ENCODE measurements at places on chromosomes 13 and 19.
A peak's percentile ranks its signal among the peaks of the same experiment; 100 is the strongest.

- DNase-seq = no peak
Observed at GRCh38 chr19:16075430-16076153, 703 bp upstream of the TPM4 start.

DNA sequence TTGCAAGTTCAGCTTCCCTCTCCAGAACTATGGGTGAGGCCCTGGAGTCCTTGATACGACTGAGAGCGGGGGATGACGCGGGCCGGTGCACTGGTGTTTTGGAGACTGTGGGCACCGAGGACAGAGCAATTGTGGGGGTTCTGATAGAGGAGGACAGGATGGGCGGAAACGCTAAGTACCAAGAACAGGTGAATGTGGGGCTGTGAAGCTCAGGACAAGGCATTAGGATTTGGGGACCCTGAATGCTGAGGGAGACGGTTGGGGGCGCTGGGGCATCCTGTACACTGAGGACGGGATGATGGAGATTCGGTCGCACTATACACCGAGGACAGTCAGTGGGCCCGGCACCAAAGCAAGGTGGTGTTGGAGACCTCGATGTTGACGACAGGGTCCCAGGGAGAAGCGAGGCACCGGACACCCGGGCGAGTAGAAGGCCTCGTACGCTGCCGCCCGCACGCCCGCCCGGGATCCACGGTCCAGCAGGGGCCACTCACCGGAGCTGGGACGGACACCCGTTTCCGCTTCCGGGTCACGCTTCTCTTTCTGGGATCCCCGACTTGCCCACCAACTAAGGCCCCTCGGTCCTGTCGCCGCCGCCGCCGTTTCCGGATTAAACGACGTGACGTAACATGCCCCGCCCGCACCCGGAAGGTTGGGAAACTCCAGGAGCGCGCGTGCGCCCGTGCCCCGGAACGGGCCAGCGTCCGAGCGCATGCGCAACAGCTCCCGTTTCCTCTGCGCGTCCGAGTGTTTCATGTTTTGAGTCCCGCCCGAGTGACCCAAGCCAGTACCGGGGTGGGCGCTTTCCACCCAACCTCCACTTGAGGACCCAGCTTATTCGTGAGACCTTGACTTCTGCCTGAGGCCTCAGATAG, at the start of gene CHMP2A:
Gene CHMP2A (minus strand): TSS at position 612 of the 875 bp plus-strand sequence. CDS start 893 bp downstream, outside the sequence.
- DNase-seq = peak; percentile 98

DNA sequence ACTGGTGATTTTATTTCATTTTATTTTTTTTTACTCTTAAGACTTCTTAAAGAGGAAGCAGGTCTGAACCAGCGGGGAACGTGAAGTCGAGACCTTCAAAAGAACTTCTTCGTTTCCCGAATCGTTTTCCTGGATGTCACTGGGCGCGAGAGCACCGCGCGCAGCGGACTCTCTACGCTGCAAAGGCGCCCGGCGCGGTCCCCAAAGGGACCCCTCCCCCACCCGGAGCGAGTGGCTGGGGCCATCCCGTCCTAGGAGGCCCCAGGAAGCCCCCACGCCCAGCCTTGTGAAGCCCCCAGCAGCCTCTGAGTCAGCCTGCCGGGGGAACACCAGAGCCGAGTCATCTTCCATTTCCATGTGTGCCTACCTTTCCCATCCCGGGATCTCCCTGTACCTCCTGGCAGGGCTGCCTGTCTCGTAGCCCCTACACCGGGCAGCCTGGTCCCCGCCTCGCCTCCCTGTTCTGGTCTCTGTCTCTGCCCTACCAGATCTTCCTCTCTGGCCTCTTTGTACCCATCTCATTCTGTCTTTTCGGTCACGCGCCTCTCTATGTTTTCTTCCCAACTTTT, 608 bp downstream of the CD70 start:
- DNase-seq = no peak

DNA sequence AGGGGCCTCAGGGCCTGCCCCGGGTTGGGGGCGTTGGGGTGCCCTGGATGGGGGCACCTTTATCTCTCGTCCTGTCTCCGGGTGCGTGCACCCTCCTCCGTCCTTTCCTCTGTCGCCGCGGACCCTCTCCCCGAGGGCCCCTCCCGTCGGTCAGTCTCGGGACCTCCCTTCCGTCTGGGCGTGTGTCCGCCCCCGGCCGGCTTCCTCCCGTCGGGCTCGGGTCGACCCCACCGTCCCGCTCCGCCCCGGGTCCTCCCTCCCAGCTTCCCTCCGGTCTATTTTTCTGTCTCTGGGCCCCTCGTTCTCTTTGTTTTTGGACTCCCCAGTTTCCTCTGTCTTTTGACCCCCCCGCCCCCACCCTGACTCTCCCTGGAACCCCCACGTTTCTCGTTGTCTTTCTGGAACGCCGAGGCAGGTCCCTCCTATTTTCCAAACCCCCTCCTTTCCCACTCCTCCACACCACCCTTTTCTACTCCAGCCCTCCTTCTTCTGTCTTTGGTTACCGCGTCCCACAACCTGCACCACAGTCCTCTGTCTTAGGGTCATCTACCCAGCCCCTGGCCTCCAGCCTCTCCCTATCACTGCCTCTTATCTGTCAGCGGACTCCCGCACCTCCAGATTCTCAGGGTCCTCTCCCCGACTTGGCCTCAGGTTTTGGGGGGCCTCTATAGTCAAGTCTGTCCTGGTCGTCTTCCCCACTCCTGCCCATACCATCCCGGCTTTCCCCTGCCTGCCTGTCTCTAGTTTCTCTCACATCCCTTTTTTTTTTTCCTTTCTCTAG, 757 bp downstream of the EGLN2 start:
- DNase-seq = peak; percentile 51

- DNase-seq = no peak
Observed at GRCh38 chr13:72823724-72824123, 41.8 kb downstream of the PIBF1 start.

- no peak for DNase-seq
Observed at GRCh38 chr19:13856497-13856896, 20.4 kb upstream of the NANOS3 start.

- no peak for DNase-seq
Observed at GRCh38 chr19:5935473-5936291, 21.6 kb downstream of the CAPS start.

DNA sequence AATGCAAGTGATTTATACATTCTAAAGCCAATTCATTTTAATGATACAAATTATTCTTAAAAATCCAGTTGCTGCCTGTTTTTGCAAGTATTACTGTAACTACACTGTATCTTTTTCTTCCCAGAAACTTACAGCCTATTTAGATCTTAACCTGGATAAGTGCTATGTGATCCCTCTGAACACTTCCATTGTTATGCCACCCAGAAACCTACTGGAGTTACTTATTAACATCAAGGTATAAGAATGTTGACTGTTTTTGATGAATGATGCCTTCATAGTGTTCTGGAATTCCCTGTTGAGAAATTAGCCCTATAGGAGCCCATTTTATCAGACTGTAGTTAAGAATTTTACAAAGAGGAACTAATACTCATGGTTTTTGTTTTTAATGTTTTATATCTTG, 25.0 kb downstream of the ITM2B start:
- no peak for DNase-seq

GRCh38 chr13:111611651-111612050, 291.2 kb downstream of the TEX29 start:
- no peak for DNase-seq

- peak; percentile 15 for DNase-seq
Observed at GRCh38 chr19:45553464-45553863, 31.1 kb downstream of the OPA3 start.

DNA sequence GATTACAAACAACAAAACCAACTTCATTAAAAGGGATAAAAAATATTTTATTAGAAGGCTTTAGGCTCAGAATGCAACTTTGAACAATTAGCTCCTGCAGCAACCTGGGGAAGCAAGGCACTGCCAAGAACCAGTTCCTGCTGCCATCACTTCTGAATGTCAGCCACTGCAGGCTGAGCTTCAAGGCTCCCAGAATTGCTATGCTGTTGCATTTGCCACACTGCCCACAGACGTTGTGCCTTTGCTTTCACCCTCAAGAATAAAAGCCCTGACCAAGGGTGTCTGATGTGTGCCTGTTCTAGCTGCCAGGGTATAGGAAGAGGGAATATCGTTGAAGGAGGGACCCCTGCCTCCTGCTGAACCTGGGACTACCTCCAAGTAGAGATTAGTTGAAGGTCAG, 238.4 kb downstream of the ITGBL1 start:
- DNase-seq = no peak

DNA sequence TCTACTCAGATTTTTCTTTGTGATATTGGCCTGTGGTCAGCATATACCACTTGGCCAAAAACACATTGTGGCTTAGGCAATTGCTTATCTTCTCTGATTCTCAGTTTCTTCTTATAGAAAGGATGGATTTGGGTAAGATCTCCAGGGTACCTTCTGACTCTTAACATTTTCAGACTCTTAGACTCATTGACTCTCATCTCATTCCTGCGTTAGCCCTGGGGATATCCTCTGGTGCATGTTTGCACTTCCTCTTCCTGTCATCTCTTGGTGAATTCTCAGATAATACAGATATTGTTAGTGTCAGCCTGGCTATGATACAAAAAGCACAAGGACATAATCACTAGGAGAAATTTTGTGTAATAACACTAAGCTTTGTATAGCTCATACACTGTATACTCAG, 492.5 kb upstream of the GPC6 start:
- DNase-seq = no peak

DNA sequence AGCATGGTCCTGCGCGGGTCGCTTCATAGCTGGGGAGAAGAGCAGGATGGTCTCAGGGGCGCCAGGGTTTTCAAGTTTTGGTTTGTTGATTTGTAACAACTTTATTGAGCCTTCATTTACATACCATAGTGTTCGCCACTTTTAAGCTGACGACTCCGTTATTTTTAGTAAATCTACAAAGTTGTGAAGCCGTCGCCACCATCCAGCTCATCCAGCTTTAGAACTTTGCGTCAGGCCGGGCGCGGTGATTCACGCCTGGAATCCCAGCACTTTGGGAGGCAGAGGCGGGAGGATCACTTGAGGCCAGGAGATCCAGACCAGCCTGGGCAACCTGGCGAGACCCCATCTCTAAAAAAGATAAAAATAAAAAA, 404 bp downstream of the C19orf44 start:
- DNase-seq = no peak

DNA sequence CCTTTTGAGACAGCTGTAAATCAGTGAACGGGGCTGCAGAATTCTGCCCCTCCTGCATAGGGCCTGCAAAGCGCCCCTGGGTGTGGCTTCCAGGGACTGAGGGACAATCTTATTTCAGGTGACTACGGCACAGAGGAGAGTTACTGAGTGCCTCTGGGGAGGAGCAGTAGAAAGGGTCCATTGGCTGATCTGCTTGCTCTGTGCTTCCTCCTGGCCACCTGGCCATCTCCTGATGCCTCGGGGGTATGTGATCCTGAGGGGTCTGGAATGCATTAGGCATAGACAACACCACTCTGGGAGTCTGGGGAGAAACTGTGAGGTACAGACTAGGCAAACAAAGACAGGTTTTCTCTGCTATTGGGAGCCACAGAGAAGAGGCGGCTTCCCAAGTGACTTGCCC, 2.8 kb downstream of the KCTD15 start:
- no peak for DNase-seq

- no peak for DNase-seq
Observed at GRCh38 chr13:46947425-46948191, 50.8 kb upstream of the HTR2A start.

DNA sequence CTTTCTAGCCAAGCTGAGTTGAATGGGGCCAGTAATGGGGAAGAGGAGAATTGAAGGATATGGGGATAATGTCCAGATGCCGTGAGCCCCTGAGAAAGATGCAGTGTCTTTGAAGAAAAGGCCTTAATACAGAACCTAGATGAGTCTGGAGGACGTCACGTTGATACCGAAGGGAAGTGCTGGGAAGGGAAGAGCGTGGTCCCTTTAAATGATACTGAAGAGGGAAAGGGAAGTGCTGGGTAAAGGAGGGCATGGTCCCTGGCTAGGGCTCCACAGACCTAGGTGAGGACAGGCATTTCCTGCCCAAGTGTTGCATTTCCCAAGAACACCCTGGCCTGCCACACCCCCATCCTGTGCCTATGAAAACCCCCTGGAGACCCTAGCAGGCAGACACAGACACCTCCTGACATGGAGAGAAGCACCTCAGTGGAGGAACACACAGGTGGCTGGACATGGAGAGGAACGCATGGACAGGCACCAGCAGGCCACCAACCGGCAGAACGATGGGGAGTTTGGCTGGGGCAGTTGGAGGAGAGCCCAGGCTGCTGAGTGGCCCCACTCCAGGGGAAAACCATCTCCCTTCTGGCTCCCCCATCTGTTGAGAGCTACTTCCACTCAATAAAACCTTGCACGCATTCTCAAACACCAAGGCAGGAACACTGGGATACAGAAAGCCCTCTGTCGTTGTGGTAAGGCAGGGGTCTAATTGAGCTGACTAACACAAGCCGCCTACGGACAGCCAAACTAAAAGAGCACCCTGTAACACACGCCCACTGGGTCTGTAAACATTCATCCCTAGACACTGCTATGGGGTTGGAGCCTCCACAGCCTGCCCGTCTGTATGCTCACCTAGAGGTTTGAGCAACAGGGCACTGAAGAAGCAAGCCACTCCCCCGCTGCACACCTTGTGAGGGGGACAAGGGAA, 34.9 kb upstream of the POMP start:
- no peak for DNase-seq

- DNase-seq = no peak
Observed at GRCh38 chr13:21796775-21797514, 126.1 kb downstream of the FGF9 start.

DNA sequence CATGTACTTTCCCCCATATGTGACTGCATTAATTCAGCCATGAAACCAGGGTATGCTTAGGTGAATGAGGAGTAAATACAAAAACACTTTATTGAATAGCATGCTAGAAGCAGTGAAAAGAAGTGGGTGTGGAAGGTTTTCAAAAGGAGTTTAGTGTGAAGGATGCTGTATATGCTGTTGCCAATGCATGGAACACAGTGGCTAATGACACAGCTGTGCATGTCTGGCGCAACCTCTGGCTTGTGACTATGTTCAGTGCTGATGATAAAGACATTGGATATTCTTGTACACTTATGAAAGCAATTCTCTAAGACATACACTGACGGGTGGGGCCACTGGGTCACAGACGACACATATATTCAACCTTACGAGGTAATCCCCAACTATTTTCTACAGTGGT, 55.2 kb downstream of the SOX21 start:
- no peak for DNase-seq

- DNase-seq = no peak
Observed at GRCh38 chr13:31972453-31972852, 59.1 kb upstream of the FRY start.

DNA sequence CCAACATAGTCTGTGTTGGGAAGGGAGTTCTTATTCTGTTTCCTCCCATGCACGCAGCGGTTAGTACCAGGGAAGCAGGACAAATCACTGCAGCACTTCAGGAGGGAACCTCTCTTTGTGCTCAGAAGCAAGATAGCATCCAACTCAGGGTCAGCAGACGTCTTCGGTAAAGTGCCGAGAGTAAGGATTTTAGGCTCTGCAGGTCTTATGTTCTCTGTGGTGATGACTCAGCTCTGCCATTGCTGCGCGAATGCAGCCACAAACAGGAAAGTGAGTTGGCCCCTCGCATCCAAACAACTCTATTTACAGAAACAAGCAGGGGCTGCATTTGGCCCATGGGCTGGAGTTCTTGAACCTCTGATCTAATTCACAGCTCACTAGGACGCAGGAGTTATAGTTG, 122.1 kb upstream of the SPATA13 start:
- DNase-seq = no peak

All from tongue (tissue), 3 donors.